ENCODE measurements at places on chromosomes 2 and 18. TPM values are rescaled to one million over a fixed set of nuclear protein-coding genes. Genes with fewer than 3 reads are reported as not detected.

Gene PLEK
- not detected for total RNA-seq

Gene GALNT5
- total RNA-seq: 30.0 TPM

Gene AFF3
- total RNA-seq: 113 TPM

Gene RAPH1
- 58.9 TPM for total RNA-seq

Gene KCNG2
- total RNA-seq: not detected

Gene AOX1
- 2.0 TPM for total RNA-seq

Gene EFHD1
- total RNA-seq: 178 TPM

Gene CPS1
- total RNA-seq: 15.2 TPM

Gene TACR1
- not detected for total RNA-seq

Gene TNFRSF11A
- 0.49 TPM for total RNA-seq

Gene SLC66A2
- 29.1 TPM for total RNA-seq

Gene ITGAV
- 289 TPM for total RNA-seq

Gene TGFA
- 0.25 TPM for total RNA-seq

Gene GAREM1
- total RNA-seq: 6.2 TPM

Gene GKN2
- not detected for total RNA-seq

Gene KIF1A
- 60.0 TPM for total RNA-seq

Gene TEX44
- total RNA-seq: not detected

Gene PMS1
- total RNA-seq: 37.1 TPM

Gene RAB17
- total RNA-seq: 0.68 TPM

Gene ZNF892
- total RNA-seq: 4.8 TPM

Gene CERKL
- not detected for total RNA-seq

Gene DSG4
- total RNA-seq: not detected

Gene TDRD15
- 0.10 TPM for total RNA-seq

Gene HSPD1
- total RNA-seq: 149 TPM

Gene ACOXL
- total RNA-seq: not detected

Gene GDF7
- 10.9 TPM for total RNA-seq

Gene SPP2
- total RNA-seq: not detected
